ENCODE measurements at places on chromosomes 4 and X. TPM values are rescaled to one million over a fixed set of nuclear protein-coding genes. Genes with fewer than 3 reads are reported as not detected.

The BEND2 gene
- 0.42 TPM for total RNA-seq

The HSFX4 gene
- not detected for total RNA-seq

DNA sequence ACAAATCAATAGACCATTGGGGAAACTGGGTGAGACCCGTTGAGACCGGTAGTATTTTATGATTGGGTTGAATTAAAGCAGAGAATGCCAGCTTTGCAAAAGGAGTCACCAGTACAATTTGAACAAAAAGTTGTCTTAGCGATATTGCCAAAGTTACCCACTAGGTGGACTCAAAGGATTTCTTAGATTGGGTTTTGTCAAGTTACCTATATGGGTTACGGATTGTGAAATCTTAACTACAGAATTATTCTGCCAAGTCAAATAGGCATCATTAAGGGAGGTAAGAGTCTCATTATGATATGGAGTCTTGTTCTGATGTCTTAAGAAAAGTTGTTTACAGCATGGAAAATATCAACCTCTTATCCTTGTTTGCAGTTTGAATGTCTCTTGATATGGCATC, 15.0 kb upstream of the CT47A1 start:
- no peaks in the 10 kb centered on the region for H3K36me3 ChIP-seq
- H3K4me3 ChIP-seq = no peak overlapping the region
- no peak for DNase-seq
- no peaks in the 10 kb centered on the region for H3K27me3 ChIP-seq
- H3K27ac ChIP-seq = no peak overlapping the region

DNA sequence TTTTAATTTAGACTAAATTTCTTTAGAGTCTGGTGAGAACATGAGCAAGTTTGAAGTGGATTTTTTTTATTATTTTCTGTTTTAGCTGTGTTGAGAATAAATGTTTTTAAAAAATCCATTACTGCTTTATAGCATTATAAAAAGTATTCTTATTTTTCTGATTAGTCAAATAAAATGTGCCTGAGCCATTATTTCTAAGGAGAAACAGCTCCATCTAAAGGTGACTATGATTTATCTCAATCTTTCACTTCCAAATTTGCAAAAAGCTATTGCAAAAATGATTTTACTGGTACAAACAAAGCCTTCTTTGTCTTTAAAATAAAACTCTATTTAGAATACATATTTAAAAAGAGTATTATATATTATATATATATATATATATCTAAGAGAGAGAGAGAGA, 959.2 kb downstream of the FAM133A start:
- no peak overlapping the region for H3K27ac ChIP-seq
- no peak overlapping the region for H3K4me3 ChIP-seq
- H3K4me1 ChIP-seq = no peaks in the 10 kb centered on the region
- DNase-seq = no peak
- H3K36me3 ChIP-seq = no peaks in the 10 kb centered on the region

DNA sequence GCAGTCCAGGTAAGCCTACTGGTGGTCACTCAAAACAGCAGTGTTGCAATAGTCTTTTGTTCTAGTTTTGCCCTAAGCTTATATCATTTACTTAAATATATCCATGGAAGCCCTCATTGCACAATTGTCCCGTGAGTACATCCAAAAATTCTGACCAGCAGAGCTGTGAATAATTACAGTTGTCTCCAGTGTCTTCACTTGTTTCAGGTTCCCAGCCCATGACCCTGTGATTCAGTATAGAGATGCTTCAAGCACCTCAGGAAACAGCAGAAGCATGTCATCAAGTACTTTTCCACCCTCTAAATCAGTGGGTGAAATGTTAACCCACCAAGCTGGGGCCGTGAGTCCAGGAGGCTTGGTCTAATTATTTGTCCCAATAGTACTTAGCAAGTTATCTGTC, 214.9 kb upstream of the RPS6KA3 start:
- H3K4me3 ChIP-seq = no peak overlapping the region
- no peak for DNase-seq
- H3K27me3 ChIP-seq = peaks cover 4% of the 10 kb centered on the region
- no peaks in the 10 kb centered on the region for H3K4me1 ChIP-seq
- no peak overlapping the region for H3K27ac ChIP-seq
- no peaks in the 10 kb centered on the region for H3K36me3 ChIP-seq

The FGF2 gene
- 32.8 TPM for total RNA-seq

The BEX5 gene
- 3.9 TPM for total RNA-seq

DNA sequence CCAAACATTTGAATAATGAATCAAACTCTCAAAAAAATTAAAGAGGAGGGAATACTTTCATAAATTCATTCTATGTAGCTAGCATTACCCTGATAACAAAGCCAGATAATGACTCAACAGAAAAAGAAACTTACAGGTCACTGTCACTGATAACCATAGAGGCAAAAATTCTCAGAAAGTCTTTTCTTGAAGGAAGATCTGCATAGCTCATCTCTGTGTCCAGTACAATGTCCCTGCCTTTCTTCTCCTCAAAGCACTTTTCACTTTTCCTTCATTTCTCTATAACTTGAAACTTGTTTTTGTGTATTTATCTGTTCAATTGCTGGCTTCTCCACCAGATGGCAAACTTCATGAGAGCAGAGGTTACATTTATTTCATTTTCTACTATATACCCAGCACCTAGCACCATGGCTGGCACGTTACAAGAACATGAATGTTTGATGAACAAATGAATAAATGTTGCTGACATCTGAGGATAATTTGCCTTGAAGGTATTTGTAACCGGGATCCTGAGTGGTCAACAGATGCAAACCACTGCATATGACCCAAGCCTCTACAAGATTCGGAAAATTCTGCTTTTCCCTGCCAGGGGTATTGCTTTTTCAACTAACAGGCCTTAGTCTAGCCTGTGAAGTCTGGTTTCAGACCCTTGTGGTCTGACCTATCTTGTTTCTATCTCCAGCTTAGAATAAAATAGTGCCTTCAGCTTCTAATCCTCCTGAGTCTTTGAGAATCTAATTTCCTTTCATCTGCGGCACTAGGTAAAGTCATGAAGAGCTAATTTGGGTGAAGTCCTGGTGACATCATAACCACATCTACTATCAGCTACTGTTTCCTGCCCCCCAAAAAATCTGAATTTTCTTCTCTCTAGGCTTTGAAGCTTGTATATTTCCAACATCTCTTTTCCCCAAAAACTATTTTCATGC, 52.5 kb upstream of the ANTXR2 start:
- H3K4me3 ChIP-seq = no peak overlapping the region
- peak; percentile 48 for DNase-seq
- no peak overlapping the region for H3K27ac ChIP-seq
- H3K36me3 ChIP-seq = no peaks in the 10 kb centered on the region

- peaks cover 4% of the 10 kb centered on the region for H3K27me3 ChIP-seq
- H3K27ac ChIP-seq = no peak overlapping the region
- no peaks in the 10 kb centered on the region for H3K36me3 ChIP-seq
- no peak for DNase-seq
- no peaks in the 10 kb centered on the region for H3K4me1 ChIP-seq
Measured at GRCh38 chrX:38036466-38036865, 30.1 kb downstream of the SYTL5 start.

The HNRNPDL gene
- 177 TPM for total RNA-seq

The PDCL2 gene
- not detected for total RNA-seq

DNA sequence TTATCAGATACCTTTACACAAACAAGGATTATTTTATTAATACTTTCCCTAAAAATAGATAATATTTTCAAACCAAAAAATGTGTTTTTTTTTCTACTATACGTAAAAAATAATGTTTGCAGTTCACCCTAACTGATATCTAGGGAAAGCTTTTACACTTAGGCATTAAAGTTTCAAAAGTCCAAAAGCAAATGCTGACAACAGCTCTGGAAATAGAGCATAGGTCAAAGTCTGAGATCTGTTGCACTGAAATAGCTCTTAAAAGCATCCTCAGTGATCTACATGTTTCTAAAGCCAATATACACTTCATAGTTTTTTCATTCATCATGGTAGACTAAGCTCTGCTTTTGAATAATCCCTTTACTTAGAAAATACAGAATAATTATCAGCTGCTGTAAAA, 222.8 kb downstream of the TRAM1L1 start:
- no peak for DNase-seq
- no peaks in the 10 kb centered on the region for H3K36me3 ChIP-seq
- H3K4me3 ChIP-seq = no peak overlapping the region
- no peaks in the 10 kb centered on the region for H3K4me1 ChIP-seq
- no peaks in the 10 kb centered on the region for H3K27me3 ChIP-seq

- H3K36me3 ChIP-seq = peaks cover 19% of the 10 kb centered on the region
- H3K27me3 ChIP-seq = no peaks in the 10 kb centered on the region
- peaks cover 14% of the 10 kb centered on the region for H3K4me1 ChIP-seq
- no peak for DNase-seq
- H3K4me3 ChIP-seq = no peak overlapping the region
Measured at GRCh38 chr4:82705928-82706300, 92.7 kb downstream of the SCD5 start.

DNA sequence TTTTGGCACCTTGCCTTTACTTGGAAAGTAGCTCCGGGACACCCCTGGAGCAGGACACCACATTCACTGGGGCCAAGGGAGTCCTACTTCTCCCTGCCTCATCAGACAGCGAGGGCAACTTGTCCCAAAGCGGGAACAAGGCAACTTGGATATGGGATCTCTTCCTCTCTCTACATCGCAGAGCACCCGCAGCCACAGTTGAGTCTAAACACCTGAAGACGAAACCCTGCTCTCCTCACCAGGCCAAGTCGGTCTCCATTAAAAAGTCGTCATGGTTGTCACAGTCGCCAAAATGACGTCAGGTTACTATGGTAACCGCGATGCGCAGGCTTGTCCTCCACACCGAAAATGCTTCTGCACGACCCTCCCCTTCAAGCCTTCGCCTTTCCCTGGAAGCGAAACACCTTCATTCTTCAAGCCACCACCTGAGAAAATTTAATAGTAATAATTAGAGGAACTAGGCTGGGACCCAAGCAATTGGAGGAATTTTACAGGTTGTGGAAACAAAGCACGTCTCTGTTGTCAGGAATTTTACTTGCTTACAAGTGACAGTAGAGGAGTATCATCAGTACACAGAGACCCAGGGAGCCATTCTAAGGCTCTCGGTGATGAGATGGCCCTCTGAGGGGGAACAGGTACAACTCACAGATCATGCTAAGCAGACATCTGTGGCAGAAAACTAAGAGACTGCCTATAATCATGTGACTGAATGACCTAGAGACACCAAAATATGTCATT, 30.5 kb upstream of the TCEAL4 start:
- H3K4me1 ChIP-seq = no peaks in the 10 kb centered on the region
- no peak overlapping the region for H3K27ac ChIP-seq
- H3K4me3 ChIP-seq = peak overlapping the region; percentile 13
- no peaks in the 10 kb centered on the region for H3K36me3 ChIP-seq
- DNase-seq = no peak
- H3K27me3 ChIP-seq = peaks cover 26% of the 10 kb centered on the region

The PRDM8 gene
- total RNA-seq = 11.8 TPM

Measured in tibial nerve (tissue), 4 donors.